Cardiac septum (tissue), 1 donor: ENCODE measurements at places on chromosomes 13 and 19. TPM values are rescaled to one million over a fixed set of nuclear protein-coding genes. Genes with fewer than 3 reads are reported as not detected.

DNA sequence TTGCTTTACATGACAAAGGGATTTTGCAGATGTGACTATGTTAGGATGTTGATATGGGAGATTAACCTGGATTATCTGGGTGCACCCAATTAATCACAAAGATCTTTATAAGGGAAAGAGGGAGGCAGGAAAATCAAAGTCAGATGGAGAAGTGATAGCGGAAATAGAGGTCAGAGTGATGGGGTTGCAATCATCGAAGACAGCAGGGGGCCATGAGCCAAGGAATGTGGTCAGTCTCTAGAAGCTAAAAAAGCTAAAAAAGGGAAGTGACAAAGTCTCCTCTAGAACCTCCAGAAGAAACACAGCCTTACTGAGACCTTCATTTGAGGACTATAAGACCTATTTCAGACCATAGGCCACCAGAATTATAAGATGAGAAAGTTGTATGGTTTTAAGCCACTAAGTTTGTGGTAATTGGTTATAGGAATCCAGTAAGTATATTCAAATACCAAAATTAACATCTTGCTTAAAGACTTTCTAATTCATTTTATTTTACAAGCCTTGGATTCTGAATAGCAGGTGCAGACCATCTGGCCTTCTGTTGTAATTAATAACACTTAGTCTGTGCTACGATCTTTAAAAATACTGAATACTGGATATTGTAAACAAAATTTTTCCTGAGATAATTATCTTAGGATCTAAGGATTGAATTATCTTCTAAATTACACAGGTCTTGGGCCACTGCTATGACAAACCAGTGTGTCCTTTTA is 493.4 kb upstream of the PCDH20 start:
- DNase-seq, result no peak

- DNase-seq, result no peak
These were observed 467.8 kb upstream of the ARGLU1 start for GRCh38 chr13:107035778-107036177.

DNA sequence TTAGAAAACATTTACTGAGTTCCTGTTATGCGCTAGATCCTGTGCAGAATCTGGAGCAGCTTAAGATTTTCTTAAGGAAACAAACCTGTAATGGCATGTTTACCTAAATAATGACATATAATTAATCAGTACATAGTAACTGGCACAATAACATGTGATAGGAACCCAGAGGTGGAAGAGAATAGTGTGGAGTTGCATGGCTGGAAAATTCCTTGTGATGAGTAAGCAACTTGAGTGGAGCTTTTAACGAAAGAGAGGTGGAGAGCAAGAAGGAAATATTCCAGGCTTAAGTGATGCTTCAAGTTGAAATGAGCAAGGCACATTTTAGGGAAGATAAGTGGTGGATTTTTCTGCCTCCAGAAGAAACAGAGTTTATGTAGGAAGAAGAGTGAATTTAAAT is 9.2 kb upstream of the GPC5 start:
- DNase-seq, result no peak

DNA sequence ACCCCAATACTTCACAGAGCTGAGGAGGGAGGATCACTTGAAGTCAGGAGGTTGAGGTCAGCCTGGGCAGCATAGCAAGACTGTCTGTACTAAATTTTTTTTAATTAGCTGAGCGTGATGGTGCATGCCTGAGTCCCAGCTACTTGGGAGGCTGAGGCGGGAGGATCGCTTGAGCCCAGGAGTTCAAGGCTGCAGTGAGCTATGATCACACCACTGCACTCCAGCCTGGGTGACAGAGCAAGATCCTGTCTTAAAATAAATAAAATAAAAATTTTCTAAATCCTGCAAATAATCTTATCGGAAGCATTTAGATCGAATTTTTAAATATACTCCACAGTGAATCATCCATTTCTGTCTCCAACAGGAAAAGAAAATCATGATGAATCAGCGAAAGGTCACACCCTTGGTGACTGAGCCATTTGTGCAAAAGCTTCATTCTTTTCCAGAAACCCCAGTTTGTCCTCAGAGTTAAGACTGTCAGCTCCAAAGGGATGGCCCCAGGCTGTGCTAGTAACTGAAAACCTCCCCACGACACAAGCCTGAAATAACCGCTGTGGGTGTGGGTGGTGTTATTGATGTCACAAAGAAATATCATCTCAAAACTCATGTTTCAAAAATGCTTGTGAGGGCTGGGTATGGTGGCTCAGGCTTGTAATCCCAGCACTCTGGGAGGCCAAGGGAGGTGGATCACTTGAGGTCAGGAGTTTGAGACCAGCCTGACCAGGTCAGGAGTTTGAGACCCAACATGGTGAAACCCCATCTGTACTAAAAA is 167.6 kb downstream of the PTPRS start:
- no peak for DNase-seq

DNA sequence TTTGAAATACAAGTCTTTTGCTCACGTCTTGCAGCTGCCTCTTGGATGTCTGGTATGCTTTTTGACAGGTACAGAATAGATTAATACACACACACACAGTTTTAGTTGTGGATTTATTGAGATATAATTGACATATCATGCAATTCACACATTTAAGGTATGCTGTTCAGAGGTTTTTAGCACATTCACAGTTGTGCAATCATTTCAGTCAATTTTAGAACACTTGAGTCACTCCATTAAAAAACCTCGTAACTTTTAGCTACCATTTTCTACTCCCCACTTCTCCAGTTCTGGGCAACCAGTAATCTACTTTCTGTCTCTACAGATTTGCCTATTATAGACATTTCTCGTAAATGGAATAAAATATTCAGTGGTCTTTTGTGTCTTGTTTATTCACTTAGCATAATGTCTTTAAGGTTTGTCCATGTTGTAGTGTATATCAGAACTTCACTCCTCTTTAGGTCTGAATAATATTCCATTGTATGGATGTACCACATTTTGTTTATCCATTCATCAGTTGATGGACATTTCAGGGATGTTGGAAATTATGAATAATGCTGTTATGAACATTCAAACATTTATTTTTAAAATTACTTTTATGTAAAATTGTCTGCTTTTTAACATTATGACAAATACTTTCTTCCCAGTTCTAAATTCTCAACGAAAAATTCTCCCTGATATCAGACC is 2.5 kb upstream of the ZMYM2 start:
- DNase-seq, result no peak

DNA sequence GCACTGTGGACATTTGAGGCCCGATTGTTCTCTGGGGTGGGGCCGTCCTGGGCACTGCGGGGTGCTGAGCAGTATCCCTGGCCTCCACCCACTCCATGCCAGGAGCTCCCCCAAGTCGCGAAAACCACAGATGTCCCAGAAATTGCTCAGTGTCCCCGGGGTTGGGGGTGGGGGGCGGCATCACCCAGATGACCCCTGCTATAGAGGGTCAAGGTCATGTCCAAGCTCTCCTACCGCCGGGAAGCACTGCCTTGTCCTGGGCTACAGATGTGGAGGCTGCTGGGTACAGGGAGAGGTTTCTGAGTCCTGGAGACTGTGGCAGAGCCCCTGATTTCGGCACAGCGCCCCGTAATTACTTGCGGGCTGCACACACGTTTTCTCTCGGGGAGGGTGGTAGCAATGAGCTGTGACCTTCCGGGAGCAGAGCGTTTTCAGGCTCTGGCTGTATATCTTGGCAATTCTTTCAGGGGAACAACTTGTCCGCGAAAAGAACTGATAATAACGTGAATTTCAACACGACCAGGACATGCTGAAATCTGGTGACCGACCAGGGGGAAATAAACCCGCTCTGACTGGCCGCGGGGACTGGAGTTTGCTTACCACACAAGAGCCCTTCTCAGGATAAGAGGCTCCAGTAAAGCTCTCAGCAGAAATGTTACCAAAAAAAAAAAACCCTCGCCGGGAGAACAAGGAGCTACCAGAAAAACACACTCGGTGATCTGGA is 68.1 kb downstream of the GNG7 start:
- DNase-seq, result no peak

DNA sequence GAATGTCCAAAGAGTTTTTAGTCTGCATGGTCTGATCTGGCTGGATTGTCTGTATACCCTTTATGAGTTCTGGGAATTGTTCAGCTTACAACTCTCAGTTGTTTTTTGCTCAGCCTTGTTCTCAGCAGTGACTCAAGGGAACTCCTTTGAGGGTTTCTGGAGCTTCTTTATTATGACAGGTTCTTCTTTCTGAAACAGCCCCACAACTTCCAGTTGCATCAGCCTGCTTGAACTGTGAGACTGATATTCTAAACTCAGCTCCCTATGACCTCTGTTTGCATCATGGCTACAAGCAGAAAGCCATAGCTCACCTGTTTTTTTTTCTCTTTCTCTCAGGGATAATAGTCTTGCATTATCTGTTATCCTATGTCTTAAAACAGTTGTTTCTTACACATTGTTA is 85.0 kb downstream of the TDRD3 start:
- no peak for DNase-seq

GRCh38 chr13:43720780-43721397 is 65.9 kb downstream of the ENOX1 start:
- DNase-seq, result no peak

GRCh38 chr13:95005300-95005699 is 293.0 kb upstream of the SOX21 start:
- no peak for DNase-seq

GRCh38 chr19:49502866-49503581 is 6.8 kb downstream of the RPS11 start:
- no peak for DNase-seq

- no peak for DNase-seq
These were observed 32.2 kb upstream of the FBL start for GRCh38 chr19:39878398-39878797.

DNA sequence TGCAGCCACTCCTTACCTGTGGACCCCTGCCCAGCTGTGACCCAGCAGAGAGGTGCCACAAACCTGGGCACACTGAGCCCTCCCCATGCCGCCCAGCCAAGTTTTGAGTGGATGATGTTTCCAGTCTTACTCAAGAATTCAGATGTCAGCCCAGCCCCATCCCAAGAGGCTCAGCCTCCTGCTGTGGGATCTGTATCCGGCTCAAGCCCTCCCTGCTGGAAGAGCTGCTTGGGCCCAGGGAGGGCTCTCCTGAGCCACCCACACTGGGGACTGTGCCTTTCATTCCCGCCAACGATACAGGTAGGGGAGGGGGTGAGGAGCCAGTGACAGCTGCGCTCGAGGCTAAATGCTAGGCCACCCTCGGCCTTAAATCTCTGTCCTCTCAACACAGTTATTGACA is 5.9 kb upstream of the SLC7A9 start:
- no peak for DNase-seq

- DNase-seq, result no peak
These were observed 124.6 kb upstream of the MCF2L start for GRCh38 chr13:112844411-112844810.

- DNase-seq, result peak; percentile 91
These were observed 5.5 kb downstream of the ZBTB7A start for GRCh38 chr19:4061178-4061682.

DNA sequence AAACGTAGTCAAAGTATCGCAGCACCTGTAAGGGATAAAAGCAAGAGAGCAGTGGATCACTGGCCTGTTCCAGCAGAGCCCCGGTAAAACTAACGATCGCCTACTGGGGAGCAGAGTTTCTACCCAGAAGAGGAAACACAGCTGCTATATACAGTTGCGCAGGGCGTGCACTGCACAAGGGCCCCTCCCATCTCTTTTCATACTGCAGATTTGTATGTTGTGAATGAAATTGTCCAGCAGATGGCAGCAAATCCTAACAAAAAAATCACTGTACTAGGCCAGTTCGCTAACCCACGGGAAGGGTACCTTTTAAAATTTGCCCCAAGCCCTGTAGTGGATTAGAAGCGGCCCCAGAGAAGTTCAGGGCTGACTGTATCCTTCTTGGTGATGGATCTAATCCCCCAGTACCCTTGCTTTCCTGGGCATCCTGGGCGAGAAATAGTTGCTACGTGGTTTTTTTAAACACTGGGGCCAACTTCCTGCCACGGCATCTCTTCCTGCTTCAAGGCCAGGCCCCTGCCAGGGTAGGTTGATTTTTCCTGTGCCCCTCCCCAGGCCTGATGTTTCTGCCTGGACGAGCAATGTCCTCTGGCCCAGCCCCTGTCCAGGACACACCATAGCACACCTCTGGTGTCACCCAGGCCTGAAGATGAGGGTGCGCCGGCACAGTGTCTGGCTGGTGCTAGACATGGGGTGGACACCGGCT is 127.0 kb downstream of the IER2 start:
- DNase-seq, result no peak

GRCh38 chr19:10639836-10640235 is 14.3 kb upstream of the ILF3 start:
- DNase-seq, result no peak

DNA sequence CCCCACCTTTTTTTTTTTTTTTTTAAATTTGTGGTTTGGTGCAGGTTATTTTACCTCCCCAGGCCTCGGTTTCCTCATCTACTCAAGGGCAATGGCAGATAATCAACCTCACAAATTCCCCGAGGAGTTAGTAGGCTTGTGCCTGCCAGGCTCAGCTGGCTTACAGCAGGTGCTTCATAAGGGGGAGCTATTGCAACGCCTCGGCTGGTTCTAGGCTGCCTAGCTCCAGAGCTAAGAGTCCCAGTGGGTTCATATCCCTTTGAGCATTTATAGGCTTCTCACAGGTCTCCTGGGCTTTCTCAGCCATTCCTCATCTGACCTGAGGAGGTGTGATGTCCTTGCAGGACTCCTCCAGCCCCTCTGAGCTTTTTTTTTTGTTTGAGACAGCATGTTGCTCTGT is 10.6 kb downstream of the BCKDHA start:
- no peak for DNase-seq

GRCh38 chr13:99496184-99497142 is 4.8 kb upstream of the TM9SF2 start:
- peak; percentile 82 for DNase-seq

- peak; percentile 81 for DNase-seq
These were observed 134.2 kb downstream of the FRY start for GRCh38 chr13:32165796-32166195.

- no peak for DNase-seq
These were observed 19.4 kb downstream of the ACTN4 start for GRCh38 chr19:38666663-38667511.

DNA sequence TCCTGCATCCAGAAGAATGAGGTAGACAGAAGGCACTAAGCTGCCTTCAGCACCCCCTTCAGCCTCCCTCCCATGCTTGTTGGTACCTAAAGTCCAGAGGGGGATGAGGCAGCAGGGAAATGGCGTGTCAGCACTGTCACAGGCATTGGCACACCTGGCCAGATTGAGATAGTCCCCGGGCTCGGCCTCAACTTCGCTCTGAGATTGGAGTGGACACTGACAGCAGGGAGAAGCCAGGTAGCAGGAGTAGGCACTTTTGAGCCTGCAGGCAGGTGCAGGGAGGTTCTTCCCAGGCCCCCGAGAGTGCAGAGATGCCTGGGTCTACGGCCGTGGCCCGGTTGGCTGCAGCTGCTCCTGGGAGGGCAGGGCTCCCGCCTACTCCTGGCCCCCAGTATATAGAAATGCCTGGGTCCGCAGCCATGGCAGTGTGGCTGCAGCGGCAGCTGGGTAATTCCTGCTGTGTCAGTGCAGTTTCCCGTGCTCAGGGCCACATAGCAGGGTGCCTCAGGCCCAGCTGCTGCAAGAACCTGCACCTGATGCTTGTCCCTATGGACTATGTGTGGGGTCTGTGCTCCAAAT is 160.3 kb downstream of the SLITRK6 start:
- DNase-seq, result no peak

ZNF726 gene
- 0.48 TPM for total RNA-seq

PNMA8B gene
- 0.75 TPM for total RNA-seq

LILRB4 gene
- total RNA-seq, result 1.2 TPM

NLRP4 gene
- not detected for total RNA-seq

PRSS57 gene
- total RNA-seq, result not detected

FCGBP gene
- total RNA-seq, result 14.2 TPM

PCCA gene
- total RNA-seq, result 51.2 TPM

B3GNT8 gene
- total RNA-seq, result 3.9 TPM

MEF2B gene
- 0.67 TPM for total RNA-seq
